ENCODE measurements at places on chromosomes 4 and X.

GRCh38 chr4:159006202-159006601 lies 96.7 kb upstream of the RAPGEF2 start:
- DNase-seq, result no peak

GRCh38 chr4:153025406-153025805 lies 89.3 kb downstream of the FHDC1 start:
- no peak for DNase-seq

DNA sequence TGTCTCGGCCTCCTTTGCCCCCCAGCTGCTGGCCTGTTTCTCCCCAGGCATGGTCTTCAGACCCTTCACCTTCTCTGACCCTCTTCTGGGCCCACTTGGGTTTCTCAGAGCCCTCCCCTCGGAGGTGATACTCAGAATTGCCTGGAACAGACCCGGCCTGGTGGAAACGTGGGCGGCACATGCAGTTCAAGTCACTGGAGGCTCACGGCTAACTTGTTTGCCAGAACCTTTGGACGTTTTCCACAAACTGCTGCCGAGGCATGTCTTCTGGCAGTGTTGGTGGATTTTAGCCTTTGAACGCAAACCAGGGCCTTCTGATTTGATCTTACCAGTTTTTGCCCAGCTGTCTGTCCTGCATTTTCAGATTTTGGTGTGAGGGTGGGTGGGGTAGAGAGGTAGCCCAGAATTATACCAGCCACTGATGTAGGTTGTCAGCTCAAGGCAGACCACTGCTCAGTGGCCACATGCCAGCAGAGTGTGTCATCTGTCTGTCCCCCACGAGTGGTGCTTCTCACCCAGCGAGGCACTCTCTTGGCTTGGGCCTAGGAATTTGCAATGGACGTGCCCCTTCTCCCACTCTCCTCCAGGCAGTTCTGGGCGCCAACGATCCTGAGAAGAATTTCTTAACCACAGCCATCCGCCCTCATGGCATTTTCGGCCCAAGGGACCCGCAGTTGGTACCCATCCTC lies 32.5 kb upstream of the ZNF185 start:
- no peak for DNase-seq

GRCh38 chr4:92461732-92462131 lies 158.0 kb downstream of the GRID2 start:
- no peak for DNase-seq

- no peak for DNase-seq
Measured at GRCh38 chr4:76964769-76965168, 15.2 kb downstream of the SEPTIN11 start.

- DNase-seq, result no peak
Measured at GRCh38 chr4:39637586-39638353, 895 bp downstream of the SMIM14 start.

DNA sequence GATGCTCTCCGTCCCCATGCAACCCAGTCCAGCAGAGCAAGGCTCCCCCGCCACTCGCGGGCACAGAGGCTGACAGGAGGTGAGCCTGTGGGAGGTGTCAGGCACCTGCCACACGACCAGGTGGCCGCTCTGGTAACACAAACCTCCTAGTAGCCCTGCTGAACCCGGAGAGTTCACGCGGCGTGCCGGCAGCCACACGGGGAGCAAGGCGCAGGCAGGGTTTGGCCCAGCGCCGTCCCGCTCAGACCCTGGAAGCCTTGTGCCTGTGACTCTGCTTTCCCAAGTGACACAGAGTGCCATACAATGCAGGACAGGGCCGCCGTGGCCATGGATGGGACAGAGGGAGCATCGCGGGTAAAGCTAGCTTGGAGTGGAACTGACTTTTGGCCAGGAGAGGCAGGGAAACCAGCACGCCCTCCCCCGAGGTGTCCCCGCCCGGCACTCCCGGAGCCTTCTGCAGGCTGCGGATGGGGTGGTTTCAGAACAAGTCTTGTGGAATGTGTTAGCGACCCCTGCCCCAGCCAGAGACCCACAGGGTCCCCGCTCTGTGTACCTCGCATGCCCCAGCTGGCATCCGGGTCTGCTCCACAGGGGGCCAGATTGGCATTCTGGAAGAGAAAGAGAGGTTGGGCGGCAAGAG lies 44.7 kb upstream of the AFAP1 start:
- DNase-seq, result no peak

- DNase-seq, result no peak
Measured at GRCh38 chrX:22059775-22060174, 27.6 kb downstream of the PHEX start.

GRCh38 chr4:88841635-88842034 lies 144.0 kb upstream of the NAP1L5 start:
- DNase-seq, result no peak

DNA sequence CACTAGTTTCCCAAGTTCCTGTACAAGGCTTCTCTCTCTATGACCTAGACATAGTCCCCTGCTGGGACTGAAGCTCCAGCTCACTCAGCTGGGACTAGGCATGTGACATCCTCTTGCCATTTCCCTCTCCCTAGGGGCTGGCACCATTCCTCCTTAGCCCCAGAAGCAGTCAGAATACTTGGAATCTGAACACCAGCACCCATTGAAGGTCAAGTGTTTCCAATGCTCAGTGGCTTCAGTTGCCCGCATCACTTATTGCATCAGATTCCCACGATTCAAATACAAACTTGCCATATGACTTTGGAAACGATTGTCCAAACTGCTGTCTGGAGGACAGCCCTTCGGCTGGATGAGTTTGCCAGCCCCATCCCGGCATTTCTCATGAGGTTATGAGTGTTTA lies 65.5 kb upstream of the HOPX start:
- no peak for DNase-seq
